Endothelial cell of umbilical vein (primary cell): ENCODE measurements at places on chromosomes 6 and 20. TPM values are rescaled to one million over a fixed set of nuclear protein-coding genes. Genes with fewer than 3 reads are reported as not detected.

- DNase-seq = no peak
Measured at GRCh38 chr20:57266291-57267157, at the start of gene BMP7. TSS of gene BMP7 (minus strand) at chr20:57266641. CDS start at chr20:57266122, 519 bp downstream.

- DNase-seq = peak; percentile 8
Measured at GRCh38 chr6:150528648-150529285, 70.9 kb upstream of the PLEKHG1 start.

DNA sequence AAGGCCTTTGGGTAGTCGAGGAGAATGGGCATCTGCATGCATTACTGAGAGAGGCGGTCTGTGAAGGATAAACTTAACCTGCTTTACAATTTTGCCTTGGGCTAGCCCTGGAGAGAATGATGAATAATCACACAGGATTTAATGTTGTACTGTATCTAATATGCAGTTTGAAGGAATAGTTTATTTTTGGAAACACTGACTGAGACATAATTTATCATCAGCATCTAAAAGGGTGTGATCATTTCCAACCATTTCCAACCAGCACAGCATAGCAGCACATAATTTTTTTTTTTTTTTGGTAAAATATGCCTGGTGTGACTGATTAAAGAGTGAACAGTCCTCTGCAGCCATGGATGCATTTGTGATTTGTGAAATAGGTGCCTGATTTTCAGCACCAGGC lies 519.5 kb downstream of the PHF3 start:
- DNase-seq = no peak

- no peak for DNase-seq
Measured at GRCh38 chr20:54168961-54169862, 4.6 kb downstream of the CYP24A1 start.

DNA sequence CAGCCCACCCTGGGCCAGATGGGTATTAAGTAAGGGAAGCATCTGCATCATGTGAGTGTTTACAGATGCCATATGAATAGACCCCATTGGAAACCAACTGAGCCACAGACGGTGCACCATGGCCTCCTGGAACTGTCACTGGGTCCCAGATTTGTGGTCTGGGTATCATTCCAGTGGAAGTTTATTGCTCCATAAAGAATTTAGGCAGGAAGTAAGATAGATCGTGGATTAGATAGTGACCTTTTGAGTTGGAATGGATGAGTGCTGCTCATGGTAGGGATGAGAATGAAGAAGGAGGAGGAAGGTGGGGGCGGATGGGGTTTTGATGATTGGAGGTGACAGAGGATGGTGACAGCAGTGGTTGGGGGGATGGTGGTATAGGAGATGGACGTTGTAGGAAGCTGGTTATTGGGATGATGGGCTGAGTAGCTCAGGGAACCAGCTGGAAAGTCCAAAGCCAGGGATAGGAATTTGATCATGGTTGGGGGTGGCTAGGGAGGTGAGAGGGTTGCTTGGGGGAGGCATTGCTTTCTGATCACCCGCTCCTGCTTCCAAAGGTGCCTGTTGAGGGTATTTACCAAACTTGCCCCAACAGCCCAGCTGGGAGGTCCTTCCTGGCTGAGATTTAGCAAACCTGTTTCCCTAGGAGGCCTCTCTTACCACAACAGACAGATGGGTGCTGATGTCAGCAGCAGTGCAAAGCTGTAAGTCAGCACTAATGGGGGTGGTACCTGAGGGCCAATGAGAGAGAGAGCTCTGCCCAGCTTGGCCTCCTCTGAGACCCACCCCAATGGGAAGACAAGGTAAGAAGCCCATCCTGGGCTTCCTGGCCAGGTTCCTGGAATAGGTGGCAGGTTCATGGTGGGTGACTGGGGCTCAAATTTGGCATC lies 78.0 kb downstream of the VEGFA start:
- no peak for DNase-seq

CAPN11 gene
- 1.0 and 1.7 TPM in 2 replicates for polyA plus RNA-seq

CLDN20 gene
- not detected in 2 replicates for polyA plus RNA-seq

- no peak for DNase-seq
Measured at GRCh38 chr6:14695579-14695978, 550.3 kb upstream of the JARID2 start.

ENPP3 gene
- polyA plus RNA-seq = not detected in 2 replicates

CCR6 gene
- polyA plus RNA-seq = not detected in 2 replicates

NSFL1C gene
- polyA plus RNA-seq = 26.0 and 27.3 TPM in 2 replicates

BMP2 gene
- polyA plus RNA-seq = 5.5 and 7.1 TPM in 2 replicates

DNA sequence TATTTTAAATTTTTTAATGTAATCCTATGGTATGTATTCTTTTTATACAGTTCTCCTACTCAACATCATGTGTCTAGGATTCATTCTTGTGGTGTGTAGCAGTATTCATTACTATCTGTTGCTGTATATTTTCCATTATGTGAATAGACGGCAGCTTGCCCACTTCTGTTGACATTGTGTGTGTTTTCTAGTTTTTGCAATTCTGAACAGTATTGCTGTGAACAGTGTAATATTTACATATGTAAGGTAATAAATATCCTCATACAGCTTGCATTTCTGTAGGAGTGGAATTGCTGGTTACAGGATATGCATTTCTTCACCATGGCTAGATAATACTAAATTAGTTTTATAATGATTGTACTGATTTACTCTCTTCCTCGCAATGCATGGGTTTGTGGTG lies 51.9 kb downstream of the SCAF8 start:
- DNase-seq = no peak

GRCh38 chr6:168089186-168090063 lies 10.4 kb upstream of the FRMD1 start:
- DNase-seq = no peak

- peak; percentile 92 for DNase-seq
Measured at GRCh38 chr6:110039364-110039980, 61.4 kb downstream of the GPR6 start.

DNA sequence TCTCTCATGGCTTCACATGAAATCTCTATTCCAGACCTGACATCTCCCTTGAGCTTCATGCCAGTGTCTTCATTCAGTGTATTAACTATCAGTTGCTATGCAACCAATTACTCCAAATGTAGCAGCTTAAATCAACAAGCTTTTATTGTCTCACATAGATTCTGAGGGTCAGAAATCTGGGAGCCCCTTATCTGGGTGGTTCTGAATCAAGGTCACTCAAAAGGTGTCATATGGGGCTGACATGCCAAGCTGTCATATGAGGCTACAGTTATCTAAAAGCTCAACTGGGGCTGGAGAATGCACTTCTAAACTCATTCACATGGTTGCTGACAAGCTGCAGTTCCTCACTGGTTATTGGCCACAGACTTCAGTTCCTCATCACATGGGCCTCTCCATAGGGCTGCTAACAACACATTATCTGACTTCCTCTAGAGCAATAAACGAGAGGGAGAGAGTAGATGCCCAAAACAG lies 7.3 kb upstream of the CGA start:
- DNase-seq = no peak

COL19A1 gene
- polyA plus RNA-seq = not detected in 2 replicates

GRCh38 chr6:56370561-56371211 lies 123.3 kb upstream of the COL21A1 start:
- peak; percentile 99 for DNase-seq

JPH2 gene
- polyA plus RNA-seq = not detected in 2 replicates

DNA sequence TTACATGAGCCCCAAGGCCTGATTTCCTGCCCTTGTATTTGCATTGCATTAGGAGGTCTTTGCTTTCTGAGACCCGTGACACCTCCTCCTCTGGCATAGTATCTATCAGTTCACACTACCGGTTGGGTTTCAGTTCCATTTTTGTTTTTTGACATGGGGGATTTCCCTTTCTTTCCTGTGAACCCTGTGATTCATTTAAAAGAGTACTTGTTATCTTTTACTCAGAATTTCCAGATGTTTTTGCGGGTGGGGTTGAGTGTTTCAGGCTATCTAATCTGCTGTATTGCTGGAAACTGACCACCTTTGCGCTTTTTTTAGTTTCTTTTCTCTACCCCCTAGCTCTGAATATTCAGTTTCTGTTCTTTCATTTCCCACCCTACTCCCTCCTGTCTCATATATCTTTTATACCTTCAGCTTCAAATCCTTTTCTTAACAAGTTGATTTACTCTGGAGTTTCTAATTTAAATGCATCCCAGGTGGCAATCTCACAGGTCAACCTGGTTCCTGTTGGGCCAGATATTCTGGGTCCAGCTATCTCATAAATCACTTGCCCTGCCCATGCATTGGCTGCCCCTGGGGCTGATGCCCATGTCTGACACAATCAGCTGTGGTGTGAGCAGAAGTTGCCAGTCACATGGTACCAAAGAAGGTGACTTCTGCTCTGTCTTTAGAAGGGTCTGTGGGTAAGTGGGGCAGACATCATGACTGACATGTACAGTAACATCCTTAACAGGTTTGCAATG lies 14.3 kb upstream of the NCOA3 start:
- DNase-seq = peak; percentile 8

DNA sequence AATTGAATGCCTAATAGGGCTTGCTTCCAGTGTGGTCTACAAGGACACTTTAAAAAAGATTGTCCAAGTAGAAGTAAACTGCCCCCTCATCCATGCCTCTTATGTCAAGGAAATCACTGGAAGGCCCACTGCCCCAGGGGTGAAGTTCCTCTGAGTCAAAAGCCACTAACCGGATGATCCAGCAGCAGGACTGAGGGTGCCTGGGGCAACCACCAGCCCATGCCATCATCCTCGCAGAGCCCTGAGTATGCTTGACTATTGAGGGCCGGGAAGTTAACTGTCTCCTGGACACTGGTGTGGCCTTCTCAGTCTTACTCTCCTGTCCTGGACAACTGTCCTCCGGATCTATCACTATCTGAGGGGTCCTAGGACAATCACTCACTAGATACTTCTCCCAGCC lies 411.5 kb downstream of the TENT5A start:
- no peak for DNase-seq

LPA gene
- polyA plus RNA-seq = not detected in 2 replicates
